Adrenal gland (tissue), 19 donors: ENCODE measurements at places on chromosomes 4 and X.
A peak's percentile ranks its signal among the peaks of the same experiment; 100 is the strongest.

DNA sequence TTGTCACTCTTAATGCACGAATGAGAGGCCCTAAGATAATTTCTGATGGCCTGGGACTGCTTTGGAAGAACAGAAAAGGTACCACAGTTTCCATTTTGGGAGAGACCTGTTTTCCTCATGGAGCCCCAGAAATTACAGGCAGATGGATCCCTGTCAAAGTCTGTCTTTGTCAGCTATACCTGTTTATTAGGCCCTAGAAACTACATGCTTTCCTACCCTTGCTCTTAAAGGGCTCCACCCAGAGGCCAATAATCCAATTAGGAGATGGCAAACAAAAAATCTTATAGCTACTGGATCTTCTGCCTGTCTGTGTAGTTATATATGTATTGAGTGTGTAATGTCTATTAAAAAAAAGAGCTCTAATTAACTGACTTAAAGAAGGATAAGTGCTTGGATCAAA lies 141.3 kb downstream of the NR3C2 start:
- DNase-seq = no peak

DNA sequence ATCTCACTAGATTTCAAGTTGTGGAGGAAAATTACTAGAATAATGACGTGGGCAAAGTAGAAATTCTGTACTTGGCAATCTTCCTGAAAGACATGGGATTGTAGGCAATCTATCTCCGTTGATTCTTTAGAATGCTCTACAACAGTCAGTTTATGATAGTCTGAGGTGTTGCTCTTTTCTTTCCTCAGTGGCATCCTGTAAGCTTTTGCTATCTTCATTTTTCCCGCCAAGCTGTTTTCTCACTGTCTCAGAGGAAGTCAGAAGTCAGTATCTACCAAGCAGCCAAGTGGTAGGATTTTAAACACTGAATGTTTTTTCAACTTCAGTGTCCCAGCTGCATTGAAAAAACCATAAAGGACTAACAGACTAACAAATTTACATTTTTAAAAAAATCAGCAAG lies 23.7 kb downstream of the PCDH7 start:
- no peak for DNase-seq

DNA sequence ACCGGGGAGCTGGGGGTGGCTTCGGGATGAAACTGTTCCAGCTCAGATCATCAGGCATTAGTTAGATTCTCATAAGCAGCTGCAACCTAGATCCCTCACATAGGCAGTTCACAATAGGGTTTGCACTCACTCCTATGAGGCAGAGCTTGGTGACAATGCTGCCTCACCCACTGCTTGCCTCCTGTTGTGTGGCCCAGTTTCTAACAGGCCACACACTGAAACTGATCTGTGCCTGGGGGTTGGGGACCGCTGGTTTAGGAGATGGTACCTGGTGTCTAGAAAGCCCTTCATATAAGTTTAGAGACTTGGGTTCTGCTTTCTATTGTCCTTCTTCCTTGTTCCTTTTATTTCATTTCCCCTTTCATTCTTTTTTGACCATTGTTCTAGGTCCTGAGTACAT lies 234.2 kb downstream of the FRAS1 start:
- no peak for DNase-seq

DNA sequence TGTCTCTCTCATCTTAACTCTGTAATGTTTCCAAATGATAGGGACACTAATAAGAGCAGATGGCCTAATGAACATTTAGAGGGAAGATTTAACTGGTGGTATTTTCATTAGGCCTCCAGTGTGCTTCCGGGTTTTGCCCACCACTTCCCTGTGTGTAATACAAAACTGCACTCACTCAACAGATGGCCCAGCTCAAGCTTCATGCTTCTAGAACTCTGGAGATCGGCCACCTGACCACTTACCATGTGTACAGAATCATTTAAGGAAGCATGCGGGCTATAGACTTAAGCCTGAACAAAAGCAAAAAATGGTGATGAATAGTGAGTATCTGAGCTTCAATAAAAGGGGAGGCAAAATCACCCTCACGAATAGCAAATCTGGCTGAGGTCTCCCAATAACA lies 89.3 kb downstream of the SH2D1A start:
- DNase-seq = no peak

DNA sequence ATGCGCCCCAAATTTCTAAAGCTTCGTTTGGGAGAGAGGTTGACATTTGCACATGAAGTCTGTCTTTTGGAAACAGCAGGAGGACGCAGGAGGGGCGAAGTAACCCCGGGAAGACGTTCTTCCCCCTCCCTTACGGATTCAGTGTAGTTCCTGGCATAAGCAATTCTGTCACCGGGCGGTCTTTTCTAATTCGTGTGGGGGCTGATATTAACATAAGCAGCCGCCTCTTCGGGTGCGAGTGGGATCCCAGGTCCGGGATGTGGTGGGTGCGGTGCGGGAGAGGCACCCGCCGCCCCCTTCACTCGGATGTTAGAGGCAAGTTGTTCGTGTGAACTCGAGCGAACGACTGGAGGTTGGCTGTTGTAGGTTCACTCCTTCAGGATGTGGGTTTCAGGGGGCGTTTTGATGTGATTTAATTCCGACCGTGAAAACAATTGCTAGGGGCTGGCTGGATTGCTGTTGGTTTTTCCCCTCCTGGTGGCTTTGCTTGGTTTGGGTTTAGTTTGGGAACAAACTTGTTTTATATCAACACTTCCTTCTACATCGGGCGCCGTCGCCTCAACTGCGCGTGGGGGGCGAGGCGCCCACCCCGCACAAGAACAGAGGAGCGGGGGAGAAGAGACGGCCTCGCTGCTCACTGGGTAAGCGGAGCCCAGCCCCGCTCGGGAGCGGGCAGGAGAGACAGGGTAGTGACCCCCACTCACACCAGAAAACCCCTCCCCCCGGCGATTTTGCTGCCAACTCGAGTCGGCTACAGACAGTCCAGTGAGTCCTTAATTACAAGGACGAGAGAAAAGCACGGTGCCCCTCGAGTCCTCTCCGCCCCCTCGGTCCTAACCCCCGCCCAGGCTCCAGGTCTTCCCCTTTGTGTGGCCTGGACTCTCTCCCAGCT lies 2.9 kb upstream of the LEF1 start:
- DNase-seq = peak; percentile 16

DNA sequence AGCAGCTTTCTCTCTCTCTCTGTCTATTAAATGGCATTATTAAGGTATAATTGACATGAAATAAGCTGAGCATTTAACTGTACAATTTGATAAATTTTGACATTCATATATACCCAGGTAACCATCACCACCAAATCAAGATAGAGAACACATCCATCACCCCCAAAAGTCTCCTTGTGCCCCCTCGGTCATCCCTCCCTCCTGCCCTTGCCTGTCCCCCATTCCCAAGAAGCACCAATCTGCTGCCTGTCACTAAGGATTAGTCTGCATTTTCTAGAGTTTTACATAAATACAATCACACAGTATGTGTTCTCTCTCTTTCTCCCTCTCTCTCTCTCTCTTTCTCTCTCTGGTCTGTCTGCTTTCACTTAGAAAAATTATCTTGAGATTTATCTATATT lies 25.0 kb upstream of the TMEM154 start:
- DNase-seq = no peak

DNA sequence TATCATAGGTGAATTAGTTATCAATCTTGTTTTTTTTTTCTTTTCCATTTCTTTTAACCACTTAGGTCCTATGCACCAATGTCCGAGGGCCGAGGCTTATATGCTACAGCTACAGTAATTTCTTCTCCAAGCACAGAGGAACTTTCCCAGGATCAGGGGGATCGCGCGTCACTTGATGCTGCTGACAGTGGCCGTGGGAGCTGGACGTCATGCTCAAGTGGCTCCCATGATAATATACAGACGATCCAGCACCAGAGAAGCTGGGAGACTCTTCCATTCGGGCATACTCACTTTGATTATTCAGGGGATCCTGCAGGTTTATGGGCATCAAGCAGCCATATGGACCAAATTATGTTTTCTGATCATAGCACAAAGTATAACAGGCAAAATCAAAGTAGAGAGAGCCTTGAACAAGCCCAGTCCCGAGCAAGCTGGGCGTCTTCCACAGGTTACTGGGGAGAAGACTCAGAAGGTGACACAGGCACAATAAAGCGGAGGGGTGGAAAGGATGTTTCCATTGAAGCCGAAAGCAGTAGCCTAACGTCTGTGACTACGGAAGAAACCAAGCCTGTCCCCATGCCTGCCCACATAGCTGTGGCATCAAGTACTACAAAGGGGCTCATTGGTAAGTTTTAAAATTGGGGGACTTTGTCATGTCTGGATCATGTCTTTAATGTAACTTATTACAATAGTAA lies 250.7 kb downstream of the RAPGEF2 start:
- DNase-seq = no peak

GRCh38 chrX:56569378-56570057 lies 6.1 kb downstream of the UBQLN2 start:
- DNase-seq = no peak

- DNase-seq = no peak
Observed at GRCh38 chr4:174523025-174523693, 871 bp upstream of the HPGD start.

DNA sequence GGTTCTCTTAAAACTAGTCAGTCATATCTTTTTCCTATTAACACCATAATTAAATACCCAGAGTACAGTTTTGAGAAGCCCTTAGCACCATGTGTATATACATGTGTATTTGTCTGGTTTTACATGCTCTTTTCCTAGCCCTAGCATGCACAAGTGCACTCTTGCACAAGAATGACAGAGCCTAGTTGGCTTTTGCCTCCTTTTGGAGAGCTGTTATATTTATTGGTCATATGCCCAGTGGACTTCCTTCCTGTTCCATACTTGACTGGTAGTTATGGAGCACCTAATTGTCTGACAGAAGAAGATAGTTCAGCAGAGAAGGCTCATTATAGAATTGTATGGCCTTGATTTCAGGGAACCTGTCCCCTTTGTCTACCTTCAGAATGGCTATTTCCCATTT lies 155.6 kb downstream of the ARX start:
- DNase-seq = no peak

- no peak for DNase-seq
Observed at GRCh38 chr4:78070731-78071282, 13.7 kb downstream of the FRAS1 start.

- DNase-seq = no peak
Observed at GRCh38 chr4:110071466-110071865, 126.9 kb downstream of the ELOVL6 start.

DNA sequence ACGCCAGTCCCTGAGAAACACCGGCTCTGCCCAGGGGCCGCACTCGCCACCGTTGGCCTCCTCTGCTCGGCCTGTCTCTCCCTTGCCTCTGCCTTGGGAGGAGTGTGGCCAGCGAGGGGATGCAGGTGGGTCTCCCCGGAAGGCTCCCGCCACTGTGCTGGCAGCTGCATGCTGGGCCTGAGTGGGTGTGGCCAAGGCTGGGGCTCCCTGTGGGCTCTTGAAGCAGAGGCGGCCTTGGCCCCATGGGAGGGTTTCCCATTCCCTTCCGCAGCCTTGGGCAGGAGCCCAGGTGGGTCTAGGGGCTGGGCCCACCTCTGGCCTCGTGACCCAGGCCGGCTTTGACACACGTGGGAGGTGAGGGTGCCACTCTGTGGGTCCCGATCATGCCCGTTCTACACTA lies 19.1 kb downstream of the FGFRL1 start:
- DNase-seq = no peak

DNA sequence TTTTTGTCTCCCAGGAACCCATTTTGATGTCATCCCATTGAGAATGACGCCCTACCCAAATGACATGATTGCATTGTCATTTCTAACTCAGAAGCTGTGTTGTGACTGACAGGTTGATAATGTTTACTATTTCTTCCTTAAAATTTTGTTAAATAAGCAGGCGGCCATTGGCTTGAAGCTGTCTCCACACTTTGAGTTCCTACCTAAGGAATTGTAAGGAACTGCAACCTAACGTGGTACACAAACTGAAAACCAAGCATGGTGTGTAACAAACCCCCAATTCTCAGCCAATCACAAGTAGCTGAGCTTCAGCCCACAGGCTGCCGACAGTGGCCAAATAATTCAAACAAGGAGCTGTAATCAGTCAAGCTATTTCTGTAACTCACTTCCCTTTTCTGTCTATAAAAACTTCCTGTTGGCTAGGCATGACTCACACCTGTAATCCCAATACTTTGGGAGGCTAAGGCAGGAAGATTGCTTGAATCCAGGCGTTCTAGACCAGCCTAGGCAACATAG lies 2.9 kb upstream of the MND1 start:
- no peak for DNase-seq

- DNase-seq = no peak
Observed at GRCh38 chrX:112651766-112652165, 28.0 kb downstream of the LHFPL1 start.

GRCh38 chr4:163614866-163615265 lies 120.4 kb downstream of the TMA16 start:
- DNase-seq = no peak

DNA sequence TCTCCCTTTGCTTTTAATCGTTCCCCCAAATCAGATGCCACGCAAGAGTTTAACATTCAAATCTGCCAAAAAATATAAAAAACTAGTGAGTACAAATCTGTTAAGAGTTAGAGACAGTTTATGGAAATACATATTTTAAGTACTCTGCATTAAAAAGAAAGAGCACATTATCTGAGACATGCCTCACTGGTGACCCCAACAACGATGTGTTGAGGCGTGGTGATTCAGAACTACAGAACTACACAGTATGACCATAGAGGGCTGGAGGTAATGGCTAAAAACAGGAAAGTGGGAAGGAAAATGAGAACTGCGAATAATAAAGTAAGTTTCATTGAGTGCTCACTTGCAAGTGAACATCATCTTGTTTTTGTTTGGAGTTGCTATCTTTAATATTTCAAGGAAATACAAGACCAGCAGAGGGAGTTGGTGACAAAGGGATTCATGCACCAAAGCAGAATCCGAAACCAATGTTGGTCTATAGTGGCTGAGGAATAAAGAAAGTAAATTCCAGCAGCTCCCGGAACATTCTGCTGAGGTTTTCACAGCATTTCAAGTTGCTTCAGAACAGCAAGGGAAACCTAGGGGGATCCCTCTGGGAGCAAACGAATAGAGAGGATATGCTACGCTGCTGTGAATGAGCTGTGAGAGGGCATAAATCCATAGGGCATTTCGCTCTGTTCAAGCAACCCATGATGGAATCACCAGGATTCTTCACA lies 92.2 kb downstream of the DCHS2 start:
- no peak for DNase-seq

DNA sequence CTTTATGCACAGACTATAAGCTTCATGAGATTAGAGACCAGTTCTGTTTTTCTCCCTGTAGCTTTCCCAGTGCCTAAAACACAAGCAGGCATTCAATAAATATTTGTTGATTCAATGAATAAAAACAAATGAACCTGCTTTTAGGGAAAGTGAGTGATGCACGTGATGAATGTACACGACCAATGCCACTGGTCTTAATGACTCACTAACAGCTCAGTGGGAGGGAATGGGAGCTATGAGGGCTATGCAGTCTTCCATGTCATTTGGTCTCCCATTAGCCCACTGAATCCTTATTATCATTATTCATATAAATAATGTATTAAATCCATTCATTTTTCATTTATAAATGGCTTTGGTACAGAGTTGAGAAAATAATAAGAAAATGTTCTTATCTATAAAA lies 247.4 kb downstream of the FBXO8 start:
- no peak for DNase-seq

GRCh38 chr4:173526027-173526482 lies 4.0 kb downstream of the HAND2 start:
- DNase-seq = no peak
